Bone marrow (tissue), 2 donors: ENCODE measurements at places on chromosomes 4 and X.

GRCh38 chrX:65406532-65406931 is 128.1 kb downstream of the LAS1L start:
- no peak for DNase-seq

- no peak for DNase-seq
Measured at GRCh38 chr4:125681240-125681639, 366.5 kb downstream of the FAT4 start.

GRCh38 chrX:117429501-117429900 is 687.1 kb downstream of the KLHL13 start:
- DNase-seq, result no peak

DNA sequence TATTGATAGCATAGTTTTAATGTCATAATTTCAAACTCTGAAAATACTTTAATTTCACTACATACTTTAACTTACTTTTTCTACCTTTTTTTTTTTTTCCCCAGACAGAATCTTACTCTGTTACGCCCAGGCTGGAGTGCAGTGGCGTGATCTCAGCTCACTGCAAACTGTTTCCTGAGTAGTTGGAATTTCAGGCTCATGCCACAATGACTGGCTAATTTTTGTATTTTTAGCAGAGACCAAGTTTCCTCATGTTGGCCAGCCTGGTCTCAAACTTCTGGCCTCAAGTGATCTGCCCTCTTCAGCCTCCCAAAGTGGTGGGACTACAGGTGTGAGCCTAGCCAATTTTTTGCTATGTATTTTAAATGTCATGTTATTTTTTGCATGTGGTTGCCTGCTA is 741.6 kb downstream of the TRAM1L1 start:
- DNase-seq, result peak; percentile 24

- no peak for DNase-seq
Measured at GRCh38 chrX:146278381-146278780, 460.8 kb downstream of the SLITRK2 start.

DNA sequence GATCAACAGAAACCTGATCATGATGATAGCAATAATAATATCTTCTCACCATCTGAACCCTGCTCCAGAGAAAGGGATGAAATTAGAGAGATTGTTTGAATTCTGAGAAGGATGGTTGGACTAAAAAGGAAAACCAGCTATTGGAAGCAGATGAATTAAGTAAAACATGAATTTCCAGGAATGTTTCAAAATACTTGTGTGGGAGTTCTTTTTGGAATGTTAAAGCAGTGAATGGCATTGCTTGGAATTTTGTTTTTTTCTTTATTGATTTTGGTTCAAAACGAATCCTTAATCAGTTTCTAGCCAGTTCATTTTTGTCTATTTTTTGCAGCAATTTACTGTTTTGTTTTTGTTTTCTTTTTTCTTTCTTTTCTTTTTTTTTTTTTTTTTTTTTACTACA is 150.3 kb downstream of the NHS start:
- no peak for DNase-seq

DNA sequence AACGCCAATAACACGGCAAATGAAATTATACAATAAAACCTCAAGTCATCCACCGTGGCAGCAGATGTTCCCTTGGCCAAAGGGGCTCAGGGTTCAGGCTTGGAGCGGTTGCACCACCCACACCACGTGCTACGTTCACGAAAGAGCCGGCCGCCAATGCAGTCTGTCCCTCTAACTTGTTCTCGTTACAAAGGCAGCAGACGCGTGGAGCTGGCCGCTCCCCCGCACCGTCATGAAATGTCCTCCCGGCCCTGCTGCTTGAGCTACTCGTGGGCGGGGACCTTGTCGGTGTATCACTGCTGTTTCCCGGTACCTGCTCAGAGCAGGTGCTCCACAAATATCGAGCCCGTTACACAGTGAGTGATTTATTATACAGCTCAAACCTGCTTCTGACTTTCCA is 36.4 kb upstream of the MAN2B2 start:
- DNase-seq, result no peak

GRCh38 chr4:1969928-1970723 is 38.6 kb downstream of the NELFA start:
- DNase-seq, result no peak

- no peak for DNase-seq
Measured at GRCh38 chr4:103498161-103499070, 221.4 kb downstream of the TACR3 start.

GRCh38 chrX:68920561-68920960 is 91.7 kb downstream of the EFNB1 start:
- DNase-seq, result no peak

GRCh38 chr4:24965627-24966026 is 52.8 kb upstream of the CCDC149 start:
- no peak for DNase-seq

DNA sequence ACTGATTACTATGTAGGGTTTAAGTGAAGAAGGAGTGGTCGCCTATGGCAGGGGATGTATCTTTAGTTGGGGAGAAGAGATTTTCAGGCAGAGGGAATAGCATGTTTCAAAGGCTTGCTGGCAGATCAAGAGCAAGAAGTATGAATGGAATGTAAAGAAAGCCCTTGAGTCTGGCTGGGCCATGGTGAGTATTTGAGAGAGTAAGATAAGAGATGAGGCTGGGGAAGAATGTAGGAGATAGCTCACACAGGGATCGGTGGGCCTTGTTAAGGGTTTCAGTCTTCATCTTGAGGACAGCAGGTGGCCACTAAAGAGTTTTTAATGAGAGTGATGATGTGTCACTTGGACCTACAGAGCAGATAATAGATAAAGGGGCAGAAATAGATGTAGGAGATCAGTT is 319.1 kb upstream of the RPS6KA3 start:
- no peak for DNase-seq

DNA sequence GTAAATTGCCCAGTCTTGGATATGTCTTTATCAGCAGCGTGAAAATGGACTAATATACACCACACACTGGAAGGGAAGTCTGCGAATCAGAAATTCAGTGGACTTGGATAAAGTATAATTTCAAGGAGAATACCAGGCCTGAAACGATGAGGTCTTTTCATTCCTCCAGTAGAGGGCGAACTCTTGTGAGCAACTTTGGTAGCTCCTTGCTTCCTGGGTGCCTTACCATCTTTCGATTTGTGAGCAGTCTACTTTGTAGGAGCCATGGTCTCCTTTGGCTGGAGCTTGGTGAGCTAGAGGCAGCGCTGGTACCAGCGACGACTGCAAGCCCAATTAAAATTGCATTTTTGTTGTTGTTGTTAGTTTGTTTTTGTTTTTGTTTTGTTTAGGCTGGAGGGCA is 791.9 kb downstream of the FAT4 start:
- no peak for DNase-seq

GRCh38 chr4:10366628-10367027 is 90.6 kb downstream of the ZNF518B start:
- no peak for DNase-seq

DNA sequence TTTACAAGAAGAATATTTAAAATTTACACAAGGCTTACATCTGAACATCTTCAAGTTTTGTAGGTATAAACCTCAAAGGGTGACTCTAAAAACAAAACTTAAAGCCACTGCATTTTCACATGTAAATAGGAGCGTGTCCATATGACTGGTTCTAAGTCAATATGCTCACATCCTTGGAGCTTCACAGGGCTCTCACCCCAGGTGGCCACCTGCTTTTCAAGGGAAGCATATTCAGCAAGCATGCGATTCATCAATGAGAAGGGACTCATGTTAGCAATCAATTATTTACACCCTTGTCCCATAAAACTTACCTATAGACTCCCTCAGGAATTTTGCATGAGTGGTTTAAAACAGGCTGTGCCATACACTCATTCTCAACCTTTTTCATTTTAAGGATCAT is 17.8 kb upstream of the KLHL34 start:
- DNase-seq, result no peak

GRCh38 chr4:48042979-48043461 is 26.4 kb downstream of the NIPAL1 start:
- no peak for DNase-seq

DNA sequence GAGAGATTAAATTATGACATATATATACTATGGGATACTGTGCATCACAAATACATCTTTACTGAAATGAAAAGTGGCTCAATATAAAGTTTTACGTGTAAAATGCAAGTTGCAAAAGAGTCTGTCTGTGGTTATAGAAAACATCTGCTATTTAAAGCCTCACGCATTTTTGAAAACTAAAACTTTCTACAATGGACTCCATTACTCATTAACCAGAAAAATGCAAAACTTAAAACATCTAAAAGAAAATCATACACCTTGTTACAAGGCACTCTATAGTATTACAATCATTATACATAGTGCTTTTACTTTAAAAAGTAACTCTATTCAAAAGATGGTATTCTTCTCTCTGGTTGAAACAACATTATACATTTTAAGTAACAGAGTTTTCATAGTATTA is 755.6 kb downstream of the DMD start:
- DNase-seq, result no peak

- DNase-seq, result no peak
Measured at GRCh38 chr4:3368841-3369760, 72.7 kb upstream of the HGFAC start.

GRCh38 chr4:921830-922331 is 10.2 kb downstream of the GAK start:
- no peak for DNase-seq

DNA sequence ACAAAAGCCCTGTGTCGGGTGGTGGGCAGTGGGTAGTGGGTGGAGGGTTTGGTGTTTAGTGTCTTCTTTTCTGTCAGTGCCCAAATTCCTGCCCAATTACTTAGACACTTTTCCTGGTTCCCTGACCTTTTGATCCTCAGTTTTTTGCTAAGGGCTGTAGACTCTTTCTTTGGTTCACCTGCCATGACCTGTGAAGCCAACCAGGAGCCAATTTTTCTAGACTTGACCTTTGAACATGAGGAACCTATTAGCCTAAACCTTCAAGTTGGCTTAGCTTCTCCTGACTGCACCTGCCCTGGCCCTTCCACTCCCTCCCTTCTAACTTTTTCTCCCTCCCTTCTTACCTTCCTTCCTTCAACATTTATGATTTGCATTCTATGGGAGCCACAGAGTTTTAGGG is 94.5 kb downstream of the MID1IP1 start:
- DNase-seq, result no peak

DNA sequence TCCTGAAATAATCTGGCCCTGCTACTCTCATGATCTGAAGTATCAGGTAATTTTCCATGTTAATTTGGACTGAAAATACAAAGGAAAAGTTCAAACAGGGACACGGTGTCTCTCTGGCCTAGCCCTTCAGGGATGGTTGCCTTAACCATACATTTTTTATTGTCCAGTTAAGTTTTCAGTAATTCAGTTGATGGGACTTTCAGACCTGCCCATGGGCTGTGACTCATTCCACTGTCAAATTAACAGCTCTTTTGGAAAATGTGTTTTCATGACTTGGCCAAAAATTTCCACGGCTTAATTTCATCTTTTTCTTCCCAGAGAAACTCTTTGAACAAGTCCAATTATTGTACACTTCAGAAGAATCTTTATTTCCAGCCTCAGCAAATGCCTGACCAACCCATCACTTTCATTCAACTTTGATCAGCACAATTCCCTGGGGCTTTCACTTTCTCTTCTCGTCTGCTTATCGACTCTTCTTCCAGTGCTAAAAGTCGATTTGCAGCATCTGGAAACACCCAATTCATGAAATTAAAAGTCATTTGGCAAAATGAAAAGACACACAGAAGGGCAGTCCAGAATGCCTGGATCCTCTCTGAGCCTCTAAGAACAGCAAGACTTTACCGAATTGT is 293.9 kb downstream of the RAB28 start:
- DNase-seq, result no peak

- no peak for DNase-seq
Measured at GRCh38 chr4:82422616-82423015, 7.6 kb downstream of the HNRNPDL start.

DNA sequence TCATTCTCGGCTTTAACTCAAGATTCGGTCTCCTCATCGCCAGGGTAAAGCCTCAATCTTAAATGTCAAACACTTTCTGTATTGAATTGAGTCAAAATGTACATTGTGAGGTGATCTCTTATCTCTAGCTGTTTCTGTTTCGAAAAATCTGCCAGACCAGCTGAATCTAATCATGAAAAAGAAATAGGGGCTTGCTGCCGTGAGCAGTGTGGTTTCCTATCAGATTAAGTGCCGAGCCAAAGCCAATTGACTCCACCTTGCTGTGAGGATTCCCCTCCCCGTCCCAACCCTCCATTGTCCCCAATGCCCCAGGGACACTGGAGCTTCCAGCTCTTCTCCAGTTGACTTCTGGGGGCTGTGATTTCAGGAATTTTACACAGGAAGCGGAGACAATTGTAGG is 12.5 kb upstream of the CRLF2 start:
- DNase-seq, result no peak

GRCh38 chr4:85733798-85734197 is 258.8 kb downstream of the ARHGAP24 start:
- DNase-seq, result no peak

GRCh38 chr4:112938461-112939058 is 110.9 kb upstream of the ANK2 start:
- DNase-seq, result peak; percentile 1

DNA sequence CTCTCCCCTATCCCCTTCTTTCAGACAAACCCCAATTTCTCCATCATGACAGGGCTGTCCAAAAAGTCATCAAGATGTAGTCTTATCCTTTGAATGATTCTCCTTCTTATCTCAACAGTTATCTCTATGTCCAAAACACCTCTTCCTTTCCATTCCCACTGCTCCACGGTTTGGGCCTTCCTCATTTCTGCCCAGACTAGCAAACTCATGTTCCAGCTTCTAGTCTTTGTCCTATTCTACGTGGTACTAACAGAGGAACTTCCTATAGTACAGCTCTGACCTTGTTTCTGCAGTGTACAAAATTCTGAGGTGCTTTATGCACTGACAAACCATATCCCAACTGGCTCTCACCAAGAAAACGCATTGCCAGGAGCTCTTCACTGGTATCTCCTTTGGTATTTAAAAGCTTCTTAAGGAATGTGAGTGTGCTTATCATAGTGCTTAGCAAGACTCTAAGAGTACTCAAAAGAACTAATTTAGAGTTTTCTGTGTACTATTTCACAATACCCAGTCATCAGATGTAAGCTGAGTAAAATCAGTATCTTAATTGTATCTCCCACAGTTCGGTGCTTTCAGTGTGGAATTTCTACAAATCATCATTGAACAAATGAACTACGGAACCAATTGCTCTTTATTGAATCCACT is 65.5 kb downstream of the MAML3 start:
- no peak for DNase-seq

DNA sequence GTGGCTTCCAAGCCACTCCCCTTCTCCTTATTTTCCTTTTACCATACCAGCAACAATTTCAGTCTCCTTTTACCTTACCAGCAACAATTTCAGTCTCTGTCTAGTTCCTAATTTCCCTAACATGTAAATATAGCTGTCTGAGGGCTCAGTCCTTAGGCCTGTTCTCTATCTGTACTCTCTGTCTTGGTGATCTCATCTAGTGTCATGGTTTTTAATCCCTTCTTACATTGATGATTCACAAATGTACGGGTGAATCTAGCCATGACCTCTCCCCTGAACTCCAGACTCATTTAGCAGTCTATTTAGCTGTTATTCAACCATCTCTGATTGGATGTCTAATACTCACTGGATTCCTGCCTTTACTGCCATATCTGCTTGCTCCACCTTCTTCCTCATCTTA is 7.2 kb downstream of the IL15 start:
- DNase-seq, result no peak

DNA sequence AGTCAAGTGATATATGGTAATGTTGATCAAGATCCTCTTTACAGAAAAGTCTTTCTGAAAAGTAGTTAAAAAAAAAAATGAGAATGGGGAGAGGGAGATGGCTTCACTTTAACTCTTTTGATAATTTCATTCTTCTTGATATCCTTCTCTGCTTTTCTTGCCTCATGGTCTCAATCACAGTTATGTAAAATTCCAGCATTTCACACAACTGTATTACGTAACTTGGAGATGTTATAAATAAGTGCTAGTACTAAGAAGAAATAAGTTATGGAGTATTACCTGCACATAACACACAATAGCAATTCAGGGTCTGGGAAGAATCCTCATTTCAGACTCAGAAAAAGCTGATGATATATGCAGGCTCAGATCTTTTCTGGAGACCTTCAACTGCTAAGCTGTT is 22.0 kb downstream of the RUFY3 start:
- no peak for DNase-seq
